ENCODE measurements at places on chromosomes 13 and 19. TPM values are rescaled to one million over a fixed set of nuclear protein-coding genes. Genes with fewer than 3 reads are reported as not detected.

The ZNF221 gene
- total RNA-seq = 12.2 TPM

The PALM gene
- 64.1 TPM for total RNA-seq

The SOX1 gene
- 0.17 TPM for total RNA-seq

DNA sequence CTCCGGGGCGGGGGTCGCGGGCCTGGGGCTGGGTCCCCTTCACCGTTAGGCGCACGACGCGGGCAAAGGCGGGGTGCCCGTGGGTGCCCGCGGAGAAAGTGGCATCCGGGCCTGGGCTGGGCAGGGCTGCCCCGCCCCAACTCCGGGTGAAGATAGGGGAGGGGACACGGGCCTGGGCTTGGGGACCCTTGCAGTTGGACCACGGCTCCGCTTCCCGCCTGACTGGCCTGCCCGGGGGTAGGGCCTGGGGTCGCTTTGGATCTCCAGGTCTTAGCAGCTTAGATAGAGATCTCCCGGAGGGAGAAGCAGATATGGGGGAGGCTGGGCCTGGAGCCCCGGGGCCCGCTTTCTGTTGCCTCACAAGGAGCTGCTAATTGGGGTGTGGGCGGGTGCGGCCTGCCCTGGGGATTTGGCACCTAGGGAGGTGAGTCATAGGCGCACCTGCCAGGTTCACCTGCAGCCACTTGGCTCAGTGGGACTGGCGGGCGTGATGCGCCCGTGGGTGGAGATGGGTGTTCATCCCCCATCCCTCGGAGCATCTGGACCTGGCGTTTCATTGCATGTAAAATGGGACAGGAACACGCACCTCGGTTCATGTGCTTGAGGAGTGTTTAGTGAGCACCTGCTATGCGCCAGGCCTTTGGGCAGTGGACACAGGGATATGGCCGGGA is 585 bp downstream of the MAP1S start:
- H3K4me3 ChIP-seq = peak overlapping the region; percentile 90
- no peaks in the 10 kb centered on the region for H3K36me3 ChIP-seq
- no peak for DNase-seq
- peak overlapping the region; percentile 56 for H3K27ac ChIP-seq

DNA sequence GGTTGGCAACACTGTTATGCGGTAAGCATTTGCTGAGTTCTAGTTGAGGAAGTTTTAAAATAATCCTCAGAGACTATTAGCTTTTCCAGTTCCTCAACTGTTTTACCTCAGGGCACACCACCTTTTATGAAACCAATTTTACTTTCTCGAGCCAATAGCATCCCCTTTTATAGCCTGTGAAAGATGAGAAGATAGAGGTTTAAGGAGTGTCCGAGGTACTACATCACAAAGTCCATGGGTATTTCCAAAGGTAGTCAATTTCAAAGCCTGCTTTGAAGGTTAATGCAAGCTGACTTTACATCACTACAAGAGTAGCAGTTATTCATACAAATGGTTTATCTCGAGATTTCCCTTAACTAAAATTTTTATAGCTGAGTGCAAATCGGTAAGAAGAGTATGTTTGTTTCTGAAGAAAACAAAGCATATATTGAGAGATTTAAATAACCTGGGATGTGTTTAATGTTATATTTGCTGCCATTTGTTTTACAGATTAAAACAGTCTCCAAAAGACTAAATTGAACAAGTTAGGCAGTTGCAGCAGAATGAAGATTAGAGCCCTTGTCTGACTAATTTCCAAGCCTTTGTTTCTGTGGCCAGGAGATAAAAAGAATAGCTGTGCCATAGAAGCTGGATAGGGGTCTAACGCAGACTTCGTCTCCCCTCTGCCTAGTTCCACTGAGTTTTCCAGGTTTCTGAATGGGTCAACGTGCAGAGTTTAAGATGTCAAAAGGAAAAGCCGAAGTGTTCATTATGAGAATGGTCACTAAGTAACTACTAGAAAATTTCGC is 74.7 kb upstream of the TRPC4 start:
- H3K4me3 ChIP-seq = no peak overlapping the region
- no peaks in the 10 kb centered on the region for H3K36me3 ChIP-seq
- DNase-seq = no peak
- H3K4me1 ChIP-seq = peaks cover 5% of the 10 kb centered on the region

DNA sequence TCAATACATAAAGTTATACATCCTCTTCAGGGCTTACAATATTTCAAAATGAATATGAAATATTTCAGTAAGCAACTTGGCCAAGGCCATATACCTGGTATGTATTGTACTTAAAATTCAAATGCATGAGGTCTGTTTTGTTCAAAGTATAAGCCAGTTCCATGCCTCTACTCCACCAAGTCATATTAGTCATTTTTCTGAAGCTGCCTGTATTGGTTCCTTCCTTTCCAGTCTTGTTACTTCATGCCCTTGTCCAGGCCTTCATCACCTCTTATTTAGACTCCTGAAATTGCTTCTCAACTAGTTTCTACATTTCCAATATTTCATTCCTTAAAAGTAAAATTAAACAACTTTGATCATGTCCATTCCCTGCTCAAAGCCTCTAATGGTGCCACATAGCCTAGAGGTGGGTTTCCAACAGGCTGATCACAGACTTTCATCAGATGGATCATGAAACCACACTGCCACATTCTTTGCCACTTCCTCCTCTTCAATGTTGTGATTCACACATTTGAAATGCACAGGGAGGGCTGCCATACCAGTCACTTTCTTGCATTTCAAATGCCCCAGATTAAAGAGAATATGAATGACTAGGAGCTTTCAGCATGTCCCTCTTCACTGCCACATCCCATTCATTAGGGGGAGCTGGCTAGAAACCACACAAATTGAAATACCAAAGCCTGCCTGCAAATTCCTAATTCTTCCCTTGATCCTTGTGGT is 424.1 kb upstream of the DACH1 start:
- DNase-seq = no peak
- no peaks in the 10 kb centered on the region for H3K27me3 ChIP-seq
- H3K4me1 ChIP-seq = no peaks in the 10 kb centered on the region
- H3K27ac ChIP-seq = no peak overlapping the region
- no peaks in the 10 kb centered on the region for H3K36me3 ChIP-seq

Measured in type B pancreatic cell (in vitro differentiated cells).